ENCODE measurements at places on chromosomes 12 and 14. TPM values are rescaled to one million over a fixed set of nuclear protein-coding genes. Genes with fewer than 3 reads are reported as not detected.

DNA sequence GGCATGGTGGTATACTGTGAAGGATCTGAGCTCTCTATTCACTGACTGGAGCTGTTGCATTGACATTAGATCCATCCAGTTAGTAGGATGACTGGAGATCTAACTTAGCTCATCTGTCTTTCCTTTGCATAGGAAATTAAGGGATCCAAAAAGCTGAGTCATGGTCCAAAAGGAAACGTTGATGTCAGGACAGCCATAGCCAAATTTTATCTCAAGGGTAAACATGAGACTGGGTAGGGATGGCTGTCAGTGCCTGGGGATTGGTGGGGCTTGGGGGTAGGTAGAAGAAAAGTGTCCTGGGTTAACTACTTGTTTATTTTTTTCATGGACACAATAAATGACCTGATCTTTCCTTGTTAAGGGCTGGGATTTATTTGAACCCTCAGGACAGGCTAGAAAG is 4.6 kb downstream of the FAM177A1 start:
- DNase-seq = peak; percentile 37

- no peak for DNase-seq
These were observed 57.3 kb downstream of the EP400 start for GRCh38 chr12:132007041-132007440.

DNA sequence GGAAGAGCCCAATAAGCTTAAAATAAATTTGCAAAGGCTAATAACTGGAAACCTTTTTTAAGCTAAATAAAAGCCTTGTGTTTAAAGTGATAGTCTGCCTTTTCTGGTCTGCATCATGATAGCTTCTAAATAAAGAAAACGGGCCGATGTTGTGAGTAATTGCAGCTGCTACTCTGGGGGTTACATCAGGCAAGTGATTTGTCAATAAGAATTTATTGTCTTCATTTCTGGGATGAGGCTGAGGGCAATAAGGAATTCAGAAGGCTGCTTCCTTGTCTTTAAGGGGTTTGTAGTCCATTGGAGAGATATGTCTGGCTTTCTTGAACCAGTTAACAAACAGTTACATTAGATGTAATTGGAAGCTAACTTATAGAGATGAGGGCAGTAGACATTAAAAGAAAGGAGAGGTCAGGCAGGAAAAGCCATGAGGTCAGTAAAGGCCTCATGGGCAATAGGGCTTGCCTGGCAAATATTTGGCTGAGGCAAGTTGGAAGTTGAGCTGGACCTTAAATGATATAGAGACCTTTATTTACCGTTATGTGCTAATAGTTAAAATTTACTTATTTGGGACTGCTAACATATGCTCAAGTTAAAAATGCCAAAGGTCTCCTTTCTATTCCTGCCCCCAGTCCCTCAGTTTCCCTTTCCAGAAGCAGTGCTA is 85.0 kb downstream of the CRADD start:
- DNase-seq = no peak

DNA sequence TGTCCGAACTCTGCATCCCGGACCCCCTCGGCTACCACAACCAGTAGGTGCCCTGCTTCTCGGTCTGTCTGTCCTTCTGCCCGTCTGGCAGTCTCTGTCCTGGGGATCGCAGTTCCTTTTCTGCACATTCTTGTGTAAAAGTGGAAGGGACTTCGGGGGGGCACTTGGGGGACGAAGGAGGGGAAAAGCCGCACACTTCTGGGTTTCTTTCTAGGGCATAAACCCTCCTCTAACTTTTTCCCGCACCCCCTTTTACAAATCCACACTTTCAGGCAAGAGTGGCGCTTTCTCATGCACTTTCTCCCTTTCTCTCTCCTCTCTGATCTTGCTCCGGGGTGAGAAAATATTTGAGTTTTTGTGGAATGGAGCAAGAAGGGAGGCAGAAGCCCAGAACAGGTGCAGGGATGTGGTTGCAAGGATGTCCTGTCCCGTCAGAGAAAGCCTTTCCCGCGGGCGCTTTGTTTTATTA is 506 bp downstream of the ESRRB start:
- no peak for DNase-seq

GRCh38 chr14:92460916-92461579 is 52.5 kb upstream of the RIN3 start:
- DNase-seq = no peak

DNA sequence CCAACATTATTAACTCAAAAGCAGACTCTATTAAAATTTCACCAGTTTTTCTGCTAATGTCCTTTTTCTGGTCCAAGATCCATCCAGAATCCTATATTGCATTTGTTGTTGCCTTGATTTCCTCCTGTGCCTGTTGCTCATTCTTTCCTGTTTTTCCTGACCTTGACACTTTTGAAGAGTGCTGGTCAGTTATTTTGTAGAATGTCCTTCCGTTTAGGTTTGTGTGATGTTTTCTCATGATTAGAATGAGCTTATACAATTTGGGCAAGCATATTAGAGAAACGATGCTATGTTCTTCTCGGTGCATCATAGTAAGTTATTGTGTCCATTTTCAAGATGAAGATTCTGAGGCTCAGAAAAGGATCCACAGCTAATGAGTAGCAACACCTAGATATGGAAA is 33.9 kb downstream of the PHLDA1 start:
- DNase-seq = no peak

DNA sequence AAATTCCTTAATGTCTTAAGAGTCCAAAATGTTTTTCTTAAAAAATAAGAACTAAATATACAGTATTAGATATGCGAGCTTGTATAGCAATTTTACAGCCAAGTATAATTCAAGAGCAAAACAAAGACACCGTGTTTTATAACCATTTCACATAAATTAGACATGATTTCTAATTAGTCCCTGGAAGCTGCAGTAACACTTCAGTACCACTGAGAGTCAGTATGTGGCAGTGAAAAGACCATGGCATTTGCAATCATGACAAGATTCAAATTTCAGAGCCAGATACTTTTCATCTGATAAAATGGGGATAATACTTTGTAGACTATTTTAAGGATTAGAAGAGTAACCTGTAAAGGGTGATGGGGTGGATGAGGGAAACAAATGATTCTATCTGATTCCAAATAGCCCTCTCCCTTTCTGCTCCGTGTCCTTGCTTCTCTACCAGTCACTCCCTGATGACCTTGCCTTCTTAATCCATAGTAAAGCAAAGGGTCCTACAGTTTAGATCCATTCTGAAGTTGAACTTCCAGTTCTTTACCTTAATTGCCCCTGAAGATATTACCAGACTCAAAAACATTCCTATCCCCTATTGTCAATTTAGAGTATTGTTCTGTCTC is 145.4 kb upstream of the ABCD2 start:
- DNase-seq = peak; percentile 55

Gene RIN3
- polyA plus RNA-seq = 17.6 TPM

Gene OR4E2
- polyA plus RNA-seq = not detected

Gene RNF212B
- not detected for polyA plus RNA-seq

Gene GPR135
- polyA plus RNA-seq = 1.5 TPM

Gene GPR84
- 0.04 TPM for polyA plus RNA-seq

All from A549 (cell line).